CD4-positive, alpha-beta T cell (primary cell): ENCODE measurements at places on chromosomes 1 and 21.
A peak's percentile ranks its signal among the peaks of the same experiment; 100 is the strongest.

- peak; percentile 66 for DNase-seq
Measured at GRCh38 chr1:167555971-167556714, 2.6 kb upstream of the CREG1 start.

- DNase-seq, result no peak
Measured at GRCh38 chr1:200626853-200627534, 6.4 kb upstream of the KIF14 start.

GRCh38 chr1:9922342-9922741 lies 12.3 kb upstream of the CTNNBIP1 start:
- DNase-seq, result no peak

- no peak for DNase-seq
Measured at GRCh38 chr1:182909578-182909977, 43.4 kb downstream of the SHCBP1L start.

GRCh38 chr1:243457363-243457982 lies 201.6 kb downstream of the SDCCAG8 start:
- no peak for DNase-seq

DNA sequence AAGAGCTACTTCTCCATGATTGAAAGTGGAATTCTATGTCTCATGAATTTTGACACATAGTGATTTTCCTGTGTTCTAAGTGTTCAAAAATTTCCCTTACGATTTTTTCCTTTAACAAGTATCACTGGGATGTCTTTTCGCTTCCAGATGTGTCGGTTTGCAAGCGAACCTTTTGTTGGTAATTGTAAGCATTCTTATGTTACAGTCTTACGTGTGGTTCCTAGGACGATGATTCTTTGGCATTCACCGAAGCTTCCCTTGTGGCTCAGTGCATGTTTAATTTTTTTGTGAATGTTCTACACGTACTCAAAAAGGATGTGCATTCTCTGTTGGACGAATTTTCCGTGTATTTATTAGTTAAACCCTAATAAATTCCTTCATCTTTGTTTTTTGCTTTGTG lies 211.6 kb downstream of the CAMTA1 start:
- no peak for DNase-seq

DNA sequence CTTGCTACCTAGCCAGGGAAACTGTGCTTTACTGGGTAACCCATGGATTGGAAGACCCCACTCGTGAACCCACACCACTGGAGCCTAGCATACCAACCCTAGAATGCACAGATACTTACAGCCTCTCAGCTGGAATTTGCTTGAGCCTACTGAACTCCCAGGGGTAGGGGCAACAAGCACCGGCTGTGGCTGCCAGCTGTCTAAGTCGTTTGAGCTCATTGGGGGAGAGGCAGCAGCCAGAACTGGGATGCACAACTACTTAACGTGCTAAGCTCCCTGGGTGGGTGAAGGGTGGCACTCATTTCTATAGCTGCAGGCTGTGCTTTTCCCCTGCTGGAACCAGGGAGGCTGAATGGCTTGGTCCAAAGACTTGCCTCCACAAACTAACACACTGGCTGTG lies 212.4 kb downstream of the ZNF648 start:
- DNase-seq, result no peak

GRCh38 chr1:178408871-178409270 lies 87.9 kb downstream of the CLEC20A start:
- no peak for DNase-seq

DNA sequence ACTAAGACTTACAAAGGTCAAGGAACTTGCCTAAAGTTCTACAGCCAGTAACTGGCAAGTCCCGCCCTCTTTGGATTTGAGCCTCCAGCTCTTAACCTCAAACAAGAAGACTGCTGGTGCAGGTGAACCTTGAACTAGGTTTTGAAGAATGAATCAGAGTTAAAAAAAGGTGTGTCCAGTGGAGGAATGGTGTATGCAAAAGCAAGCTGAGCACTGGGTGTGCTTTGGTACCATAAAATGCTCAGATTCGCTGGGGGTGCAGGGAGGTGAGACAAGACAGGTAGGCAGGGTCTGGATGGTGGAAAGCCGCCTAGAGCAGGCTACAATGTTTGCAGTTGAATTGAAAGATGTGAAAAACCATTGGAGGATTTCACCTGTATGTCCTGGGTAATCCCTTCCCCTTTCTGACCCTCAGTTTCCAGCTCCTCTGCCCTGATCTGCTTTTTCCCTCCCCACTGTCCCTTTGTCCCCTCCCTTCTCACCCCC lies 39.8 kb downstream of the FOXD2 start:
- DNase-seq, result no peak

DNA sequence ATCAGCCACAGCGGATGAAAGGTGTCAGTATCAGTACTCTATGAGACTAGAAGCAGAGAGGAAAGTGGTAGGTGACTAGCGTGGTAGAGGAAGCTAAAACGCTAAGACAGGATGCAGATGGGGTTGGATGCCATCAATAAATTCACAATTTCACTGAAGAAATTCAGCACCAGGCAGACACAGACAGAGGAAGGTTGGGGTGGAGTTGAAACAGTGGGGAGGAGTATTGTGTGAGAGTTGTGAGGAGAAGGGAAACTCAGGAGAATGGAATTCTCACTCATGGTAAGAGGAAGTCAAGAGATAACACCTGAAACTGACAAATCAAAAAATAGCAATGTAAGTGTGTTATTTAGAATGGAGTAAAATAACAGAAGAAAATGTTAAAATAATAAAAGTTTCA lies 208.5 kb upstream of the DAB1 start:
- no peak for DNase-seq

- DNase-seq, result no peak
Measured at GRCh38 chr1:180923021-180923841, 10.5 kb downstream of the KIAA1614 start.

- no peak for DNase-seq
Measured at GRCh38 chr21:43812139-43812821, 22.9 kb downstream of the RRP1 start.

GRCh38 chr1:76782809-76783208 lies 84.5 kb upstream of the ST6GALNAC5 start:
- no peak for DNase-seq

DNA sequence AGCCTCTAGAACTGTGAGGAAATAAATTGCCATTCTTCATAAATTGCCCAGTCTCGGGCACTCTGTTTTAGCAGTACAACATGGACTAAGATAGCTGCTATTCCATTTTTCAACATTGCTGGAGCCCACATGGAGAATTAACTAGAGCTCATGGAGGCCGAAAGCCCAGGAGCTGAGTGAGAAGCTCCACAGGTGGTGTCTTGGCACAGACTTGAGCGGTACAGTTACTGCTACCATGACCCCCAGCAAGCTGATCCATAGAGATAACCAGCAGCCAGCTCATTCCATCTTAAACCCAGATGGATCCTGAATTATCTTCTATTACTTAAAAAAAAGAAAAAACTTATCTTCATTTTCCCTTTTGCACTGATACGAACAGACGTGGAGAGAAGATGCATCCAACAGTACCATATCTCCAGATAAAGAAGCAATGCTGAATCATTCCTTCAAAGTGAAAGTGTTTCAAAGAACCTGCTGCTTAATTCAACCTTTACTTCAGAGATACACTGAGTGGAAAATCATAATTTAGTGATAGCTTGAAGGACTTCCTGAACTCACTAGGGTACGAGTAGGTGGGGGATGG lies 115.1 kb downstream of the SETD4 start:
- no peak for DNase-seq

DNA sequence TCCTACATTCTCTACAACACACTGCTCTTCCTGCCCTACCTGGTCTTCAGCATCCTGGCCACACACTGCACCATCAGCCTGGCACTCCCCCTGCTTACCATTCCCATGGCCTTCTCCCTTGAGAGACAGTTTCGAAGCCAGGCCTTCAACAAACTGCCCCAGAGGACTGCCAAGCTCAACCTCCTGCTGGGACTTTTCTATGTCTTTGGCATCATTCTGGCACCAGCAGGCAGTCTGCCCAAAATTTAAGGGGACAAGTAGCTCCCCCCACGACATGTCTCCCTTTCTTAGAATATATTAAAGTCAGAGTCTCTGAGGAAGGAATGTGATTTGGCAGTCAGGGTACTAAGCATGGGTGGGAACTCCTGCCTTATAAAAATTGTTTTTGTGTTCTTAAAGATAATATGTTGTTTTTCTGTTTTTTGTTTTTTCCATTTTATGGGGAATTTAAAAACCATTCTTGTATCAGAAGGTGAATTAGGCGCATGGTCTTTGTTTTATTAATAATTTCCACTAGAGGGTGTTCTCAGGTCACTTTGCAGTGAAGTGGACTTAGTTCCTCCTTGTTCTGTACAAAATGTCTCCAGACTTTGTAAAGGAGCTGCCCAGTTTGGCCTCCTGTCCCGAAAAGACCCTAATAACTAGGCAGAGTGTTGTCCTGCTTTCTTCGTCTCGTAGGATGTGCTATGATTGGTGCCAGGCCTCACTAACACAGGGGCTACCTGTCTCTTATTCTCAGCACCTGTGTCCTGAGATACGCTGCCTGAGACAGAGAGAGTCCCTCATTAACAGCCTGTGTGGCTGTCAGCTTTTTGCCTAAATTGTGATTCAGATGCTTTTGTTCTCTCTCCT lies 13.1 kb downstream of the UBIAD1 start:
- no peak for DNase-seq

GRCh38 chr1:179010671-179011070 lies 15.0 kb upstream of the FAM20B start:
- no peak for DNase-seq

GRCh38 chr21:29236201-29236600 lies 62.5 kb upstream of the BACH1 start:
- DNase-seq, result no peak

- DNase-seq, result no peak
Measured at GRCh38 chr1:100734676-100735075, 15.1 kb downstream of the VCAM1 start.

GRCh38 chr1:173410133-173410793 lies 66.9 kb upstream of the PRDX6 start:
- DNase-seq, result no peak

- peak; percentile 21 for DNase-seq
Measured at GRCh38 chr1:53066891-53067738, 5.1 kb downstream of the PODN start.

GRCh38 chr1:174682419-174683008 lies 234.8 kb downstream of the GPR52 start:
- no peak for DNase-seq

- no peak for DNase-seq
Measured at GRCh38 chr1:206686478-206687249, 2.0 kb downstream of the MAPKAPK2 start.

GRCh38 chr1:205012391-205013140 lies 30.4 kb upstream of the CNTN2 start:
- no peak for DNase-seq

DNA sequence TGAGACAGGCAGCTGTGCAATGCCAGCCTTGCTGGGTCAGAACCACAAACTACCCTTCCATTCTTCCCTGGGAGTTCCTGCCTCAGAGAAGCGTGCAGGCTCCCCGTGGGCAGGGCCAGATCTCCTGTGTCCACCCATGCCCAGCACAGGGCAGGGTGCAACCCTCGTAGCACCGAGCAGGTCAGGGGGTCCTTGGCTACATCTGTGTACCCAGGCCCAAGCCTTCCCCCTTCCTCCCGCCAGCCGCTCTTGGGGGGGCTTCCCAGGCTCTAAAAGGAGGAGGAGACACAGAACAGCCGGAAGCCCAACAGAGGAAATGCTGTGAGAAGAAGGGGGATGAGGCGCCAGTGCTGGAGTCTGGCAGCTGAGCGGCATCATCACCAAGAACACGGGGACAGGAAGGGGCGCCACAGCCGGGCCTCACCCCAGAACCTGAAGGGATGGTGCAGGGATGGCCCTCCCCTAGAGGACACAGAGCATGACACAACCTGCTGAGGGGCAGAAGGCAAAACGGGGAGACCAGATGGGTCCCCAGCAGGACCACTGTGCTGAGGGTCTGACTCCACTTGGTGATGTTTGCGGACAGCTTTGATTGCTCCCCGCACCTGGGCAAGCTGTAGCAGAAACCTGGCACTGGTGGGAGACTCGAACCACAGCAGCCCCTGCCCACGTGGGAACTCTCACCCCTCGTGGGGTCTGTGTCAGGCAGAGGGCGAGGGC lies 233.2 kb downstream of the NPHP4 start:
- no peak for DNase-seq

DNA sequence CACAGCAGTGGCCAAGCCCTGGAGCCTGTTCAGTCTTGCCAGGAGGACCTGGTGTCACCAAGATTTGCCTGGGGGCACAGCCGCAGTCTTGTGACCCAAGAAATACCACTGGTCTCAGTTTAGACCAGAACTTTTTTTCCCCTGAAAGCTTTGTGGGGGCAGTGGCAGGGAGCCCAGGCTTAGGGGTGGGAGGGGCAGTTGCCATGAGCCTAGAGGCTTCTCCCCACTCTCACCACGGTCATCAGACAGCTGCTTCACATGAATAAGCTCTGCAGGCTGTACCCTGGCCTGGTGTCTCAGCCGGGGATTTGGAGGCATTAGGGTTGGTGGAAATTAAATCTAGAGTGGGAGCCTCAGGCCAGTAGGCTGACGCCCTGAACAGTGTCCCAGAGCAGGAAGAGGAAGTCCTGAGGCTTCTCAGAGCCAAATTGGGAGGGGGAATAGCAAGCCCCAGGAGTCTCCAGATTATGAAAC lies 73.7 kb downstream of the SLC16A1 start:
- no peak for DNase-seq

DNA sequence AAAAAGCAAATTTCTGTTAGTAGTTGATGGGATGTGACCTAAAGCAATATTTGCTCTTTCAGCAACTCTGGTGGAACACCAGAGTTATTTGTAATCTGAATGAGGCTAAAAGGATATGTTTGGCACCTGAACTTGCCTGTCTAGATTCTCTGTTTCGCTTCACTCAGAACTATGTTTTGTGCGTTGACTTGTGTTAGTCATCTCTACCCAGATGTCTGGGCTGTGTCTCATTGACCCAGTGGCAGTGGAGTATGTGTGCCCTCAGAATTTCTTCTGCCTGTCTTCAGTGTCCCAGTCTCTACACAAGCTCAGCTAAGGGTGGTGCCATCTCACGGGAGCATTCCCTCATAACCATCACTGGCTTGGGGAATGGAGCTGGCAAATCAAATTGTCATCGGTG lies 13.9 kb downstream of the KCNK1 start:
- no peak for DNase-seq

GRCh38 chr1:169999331-169999741 lies 75.2 kb downstream of the KIFAP3 start:
- no peak for DNase-seq

GRCh38 chr1:7667625-7668218 lies 103.4 kb upstream of the VAMP3 start:
- peak; percentile 67 for DNase-seq

DNA sequence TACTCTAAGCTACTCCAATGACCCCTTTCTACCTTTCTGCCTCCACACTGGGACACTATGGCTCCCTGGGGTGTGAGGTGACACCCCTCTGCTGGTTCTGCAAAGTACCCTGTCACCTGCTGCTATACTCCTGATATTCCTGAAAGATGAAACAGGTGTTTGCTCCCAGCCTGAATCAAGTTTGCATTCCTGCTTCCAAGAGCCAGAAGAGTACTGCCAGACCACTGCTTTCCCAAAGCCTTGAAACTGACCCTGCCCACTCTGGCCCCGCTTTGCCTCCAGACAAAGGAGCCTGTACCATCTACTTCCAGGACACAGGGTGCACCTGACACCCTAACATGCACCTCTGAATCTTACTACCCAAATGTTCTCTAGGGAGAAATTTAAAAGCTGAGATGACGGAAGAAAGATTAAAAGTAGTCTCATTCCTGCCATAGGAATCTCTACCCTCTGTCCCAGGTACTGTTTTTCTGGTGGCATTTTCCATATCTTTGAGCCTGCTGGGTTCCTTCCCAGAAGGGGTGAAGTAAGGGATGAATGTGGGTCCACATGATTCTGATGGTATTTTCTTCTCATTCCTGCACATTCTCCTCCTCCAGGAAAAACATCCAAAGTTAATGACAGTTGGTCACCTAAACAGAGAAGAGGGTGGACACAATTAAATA lies 70.3 kb upstream of the DUSP10 start:
- no peak for DNase-seq
